ENCODE measurements at places on chromosomes 3 and 15. TPM values are rescaled to one million over a fixed set of nuclear protein-coding genes. Genes with fewer than 3 reads are reported as not detected.

Gene ARPP19
- 125 TPM for total RNA-seq

Gene KCNMB3
- total RNA-seq = 1.4 TPM

Gene BTLA
- total RNA-seq = not detected

Gene NANOGP8
- total RNA-seq = 0.20 TPM

Gene NUSAP1
- total RNA-seq = 105 TPM

Gene MCTP2
- 0.67 TPM for total RNA-seq

Gene NME9
- not detected for total RNA-seq

Gene CTNNB1
- total RNA-seq = 514 TPM

Gene ESYT3
- total RNA-seq = 0.05 TPM

Gene KBTBD13
- not detected for total RNA-seq

Gene CLDN1
- total RNA-seq = 11.3 TPM

Gene DZIP1L
- 4.9 TPM for total RNA-seq

Gene CIB2
- 0.27 TPM for total RNA-seq

Gene SLC22A13
- total RNA-seq = not detected

Gene CCDC33
- not detected for total RNA-seq

Gene SLC28A1
- not detected for total RNA-seq

Gene MINDY4B
- not detected for total RNA-seq

Gene TMEM115
- 61.1 TPM for total RNA-seq

Gene CHRFAM7A
- not detected for total RNA-seq

Gene PLA2G4D
- not detected for total RNA-seq

Gene ACTC1
- not detected for total RNA-seq

Gene PLA2G4B
- total RNA-seq = 0.89 TPM

Gene EXD1
- not detected for total RNA-seq

Gene UNC13C
- total RNA-seq = not detected

Gene TIGIT
- not detected for total RNA-seq

Gene KNG1
- total RNA-seq = not detected

Gene MAP6D1
- total RNA-seq = 3.1 TPM

Gene KIF15
- 13.8 TPM for total RNA-seq

Gene ARHGAP11A
- total RNA-seq = 21.2 TPM

Gene LARP6
- total RNA-seq = 32.3 TPM

Gene SATB1
- 1.6 TPM for total RNA-seq

Gene CLRN1
- not detected for total RNA-seq

Gene CHRM5
- total RNA-seq = not detected

Gene AGTR1
- total RNA-seq = not detected

Gene TF
- not detected for total RNA-seq

Gene TRH
- not detected for total RNA-seq

Gene CATSPER2
- 0.33 TPM for total RNA-seq

Gene AAGAB
- total RNA-seq = 33.8 TPM

Gene NLGN1
- 8.9 TPM for total RNA-seq

Gene PRTG
- 8.5 TPM for total RNA-seq

Gene TERC
- 146 TPM for total RNA-seq

Gene P3H2
- 19.0 TPM for total RNA-seq

Gene PRSS50
- total RNA-seq = not detected

Gene UROC1
- total RNA-seq = not detected

Gene MASP1
- total RNA-seq = 0.13 TPM

Gene POTEB3
- total RNA-seq = not detected

Gene TLNRD1
- total RNA-seq = 56.4 TPM

Gene TNNC1
- not detected for total RNA-seq

Gene TASOR
- 45.9 TPM for total RNA-seq

Gene PDIA5
- total RNA-seq = 57.9 TPM

Gene SLC9C1
- not detected for total RNA-seq

Gene MYL3
- total RNA-seq = not detected

Gene PYGO1
- 0.53 TPM for total RNA-seq

Gene CYP8B1
- total RNA-seq = not detected

Gene SV2B
- 1.3 TPM for total RNA-seq

Gene LEKR1
- total RNA-seq = not detected

Gene IGSF11
- total RNA-seq = not detected

Gene TIPIN
- total RNA-seq = 11.7 TPM

Gene LDHAL6B
- total RNA-seq = not detected
